Dermis microvascular lymphatic vessel endothelial cell (primary cell): ENCODE measurements at places on chromosomes 13 and 19.

GRCh38 chr19:33324628-33325027 lies 22.3 kb upstream of the CEBPA start:
- DNase-seq = no peak

DNA sequence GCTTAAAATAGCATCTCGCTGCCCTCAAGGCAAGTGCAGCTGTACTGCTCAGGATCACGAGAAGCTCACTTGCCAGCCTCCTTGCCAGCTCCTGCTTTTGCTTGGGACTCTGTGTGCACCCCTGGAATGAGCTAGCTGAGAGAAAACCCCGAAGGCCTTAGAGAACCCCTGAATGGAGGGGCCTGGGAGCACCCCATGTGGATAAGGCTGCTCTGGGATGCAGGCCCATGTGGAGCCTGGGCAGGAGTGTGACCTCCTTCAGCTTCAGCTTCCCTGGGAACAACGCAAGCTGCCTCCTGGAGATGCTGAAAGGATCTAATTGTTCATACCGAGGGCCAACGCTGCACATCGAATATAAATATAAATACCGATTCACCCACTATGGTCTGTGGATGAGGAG lies 109.2 kb downstream of the HSPH1 start:
- DNase-seq = no peak

DNA sequence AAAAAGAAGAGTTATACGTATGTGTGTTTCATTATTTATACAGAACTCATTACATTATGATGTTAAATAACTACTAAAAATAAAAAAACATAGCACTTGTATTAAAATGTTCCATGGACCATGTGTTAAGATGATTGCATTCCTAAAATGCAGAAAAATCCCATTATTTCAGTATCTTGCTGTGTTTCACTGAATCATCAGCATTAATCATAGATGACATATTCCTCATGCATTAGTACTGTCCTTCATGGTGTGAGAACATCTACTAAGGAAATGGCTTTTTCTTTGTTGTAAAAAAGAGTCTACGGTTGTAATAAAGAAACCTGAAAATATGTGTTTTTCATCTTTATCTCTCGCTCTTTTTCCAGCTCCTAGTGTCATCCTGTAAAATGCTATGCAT lies 416.5 kb downstream of the FGF14 start:
- DNase-seq = no peak

- no peak for DNase-seq
Observed at GRCh38 chr13:114031631-114032030, 57.8 kb upstream of the C13orf46 start.

GRCh38 chr13:98324105-98324504 lies 147.0 kb upstream of the RNF113B start:
- no peak for DNase-seq

GRCh38 chr19:35719402-35720162 lies 1.8 kb downstream of the KMT2B start:
- DNase-seq = no peak

GRCh38 chr19:30653646-30654386 lies 281.6 kb downstream of the ZNF536 start:
- DNase-seq = no peak

DNA sequence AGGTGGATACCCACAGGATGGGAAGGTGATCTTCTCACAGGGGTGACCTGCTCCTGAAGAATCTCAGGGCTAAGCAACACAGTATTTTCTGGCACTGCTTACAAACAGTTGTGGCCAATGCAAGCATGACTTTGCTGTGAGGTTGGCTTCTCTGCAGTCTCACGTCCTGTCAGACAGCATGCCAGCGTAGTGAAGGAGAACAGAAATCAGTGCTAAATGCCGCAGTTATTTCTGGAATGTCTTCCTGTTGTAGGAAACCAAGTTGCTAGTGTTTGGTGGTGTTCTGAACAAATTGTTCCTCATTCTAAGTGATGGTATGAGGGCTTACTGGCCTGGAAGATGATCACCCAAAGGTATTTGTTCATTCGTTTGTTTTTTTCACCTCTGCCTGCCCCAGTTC lies 320.1 kb downstream of the MTUS2 start:
- no peak for DNase-seq

DNA sequence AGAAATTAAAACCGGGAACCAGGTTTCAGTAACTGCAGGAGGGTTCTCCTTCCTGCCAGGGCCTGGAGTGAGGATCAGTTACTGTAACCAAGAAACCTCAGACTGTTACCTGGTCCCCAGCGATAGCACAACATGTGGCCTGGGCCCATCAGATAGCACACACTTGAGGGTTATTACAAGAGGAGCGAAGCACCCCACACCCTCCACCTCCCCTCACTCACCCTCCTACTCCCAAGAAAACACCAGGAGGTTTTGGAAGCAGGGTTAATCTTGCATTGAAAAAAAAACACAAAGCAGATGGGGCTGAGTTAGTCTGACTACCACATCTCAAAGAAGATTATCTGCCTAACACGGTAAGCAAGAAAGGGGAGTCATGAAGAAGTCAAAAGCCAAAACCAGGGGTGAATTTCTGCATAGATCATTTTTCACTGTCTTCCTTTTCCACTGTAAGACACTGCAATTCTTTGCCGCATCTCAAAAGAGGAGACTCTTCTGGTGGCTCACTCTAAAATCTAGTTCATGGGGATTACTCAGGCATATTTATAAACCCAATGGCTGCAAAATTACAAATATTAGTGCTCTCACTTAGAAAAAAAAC lies 75.9 kb upstream of the DOCK9 start:
- DNase-seq = no peak

DNA sequence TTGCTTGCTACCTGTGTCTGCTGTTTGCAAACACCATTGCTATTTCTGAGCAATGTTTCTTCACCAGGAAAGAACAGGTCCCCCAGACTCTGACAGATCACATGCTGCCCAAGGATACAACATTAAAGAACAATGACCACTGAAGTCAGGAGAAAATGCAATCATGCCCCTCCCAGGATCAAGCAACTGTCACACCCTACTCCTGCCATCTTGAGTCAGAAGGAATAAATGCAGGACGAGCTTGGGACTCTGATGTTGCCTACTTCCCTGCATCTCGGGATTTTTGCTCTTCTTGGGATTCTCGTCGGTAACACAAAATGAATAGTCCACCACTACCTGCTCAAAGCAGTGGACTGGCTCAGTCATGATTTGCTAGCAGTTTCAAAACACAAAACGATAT lies 490.6 kb downstream of the COG6 start:
- no peak for DNase-seq

DNA sequence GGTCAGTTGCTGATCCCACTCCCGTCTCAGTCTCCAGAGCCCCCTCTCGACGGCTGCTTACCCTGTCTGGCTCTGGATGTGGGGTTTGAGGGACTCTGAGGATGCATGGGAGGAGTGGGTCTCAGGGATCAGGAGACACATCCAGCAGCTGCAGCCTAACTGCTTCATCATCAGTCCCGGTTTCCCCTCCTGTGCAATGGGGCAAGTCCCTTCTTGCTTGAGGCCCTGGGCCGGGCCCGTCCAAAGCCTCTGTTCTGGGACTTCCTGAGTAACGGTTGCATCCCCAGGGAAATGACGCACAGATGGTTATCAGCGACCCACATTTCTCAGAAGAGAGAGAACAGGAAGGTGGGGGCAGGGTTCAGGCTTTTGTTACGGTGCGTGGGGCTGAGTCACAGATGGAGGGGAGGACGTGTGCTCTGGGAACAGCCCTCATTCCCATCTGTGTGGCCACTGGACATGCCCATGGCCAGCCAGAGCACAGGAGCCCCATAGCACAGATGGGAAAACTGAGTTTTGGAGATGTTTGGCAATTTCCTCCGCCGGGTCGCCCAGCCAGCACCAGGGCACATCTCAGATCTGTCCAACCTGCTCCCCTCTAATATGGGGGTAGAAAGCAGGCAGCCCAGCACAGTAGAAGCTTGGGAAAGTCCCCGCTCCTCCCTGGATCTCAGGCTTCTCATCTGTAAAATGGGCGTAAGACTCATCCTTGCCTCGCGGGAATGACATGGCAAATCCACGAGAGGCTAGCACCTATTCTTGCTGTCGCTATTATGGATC lies 19.3 kb downstream of the GNA15 start:
- peak; percentile 100 for DNase-seq

DNA sequence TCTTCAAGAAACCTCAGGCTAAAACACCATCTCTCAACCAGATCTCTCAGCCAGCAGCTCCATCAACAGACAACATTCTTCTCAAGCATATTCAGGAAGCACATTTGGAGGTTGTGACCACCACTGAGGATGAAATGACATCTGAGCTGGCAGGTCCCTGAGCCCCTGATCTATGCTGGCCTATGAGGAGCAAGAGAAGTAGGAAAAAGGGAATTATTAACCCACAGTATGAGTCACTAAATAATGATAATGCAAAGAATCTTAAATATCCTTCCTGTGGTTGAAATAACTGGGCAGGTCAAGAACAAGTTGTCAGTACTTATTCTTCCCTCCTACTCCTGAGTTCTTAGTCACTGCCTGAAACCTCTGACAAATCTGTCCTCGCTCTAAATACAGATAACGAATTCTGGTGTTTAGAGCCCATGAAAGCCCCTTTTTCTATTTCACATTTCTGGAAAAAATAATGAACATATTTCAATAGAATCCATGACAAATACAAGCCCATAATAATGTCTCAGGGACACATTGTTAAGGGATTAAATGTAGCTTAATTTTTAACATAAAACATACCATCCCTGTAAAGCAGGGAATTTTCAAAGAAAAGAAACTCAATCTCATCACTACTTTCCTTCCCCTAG lies 225.8 kb upstream of the IRS2 start:
- DNase-seq = no peak

DNA sequence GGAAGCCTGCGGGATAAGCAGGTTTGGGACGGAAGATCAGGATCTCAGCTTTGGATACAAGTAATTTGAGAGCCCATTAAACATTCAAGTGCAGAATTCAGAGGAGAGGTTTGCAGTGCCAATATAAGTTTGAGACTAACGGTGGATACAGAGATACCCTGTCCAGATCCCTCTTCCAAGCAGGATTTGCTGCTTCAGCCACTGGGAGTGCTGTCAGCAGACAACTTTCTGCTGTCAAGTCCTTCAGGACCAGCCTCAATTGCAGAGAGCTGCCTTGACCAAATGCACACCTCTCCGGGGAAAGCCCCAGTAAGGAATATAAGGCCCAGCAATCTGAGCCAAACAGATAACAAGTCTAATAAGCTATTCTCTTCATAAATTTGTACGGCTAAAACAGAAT lies 46.1 kb upstream of the ZNF780A start:
- DNase-seq = no peak

DNA sequence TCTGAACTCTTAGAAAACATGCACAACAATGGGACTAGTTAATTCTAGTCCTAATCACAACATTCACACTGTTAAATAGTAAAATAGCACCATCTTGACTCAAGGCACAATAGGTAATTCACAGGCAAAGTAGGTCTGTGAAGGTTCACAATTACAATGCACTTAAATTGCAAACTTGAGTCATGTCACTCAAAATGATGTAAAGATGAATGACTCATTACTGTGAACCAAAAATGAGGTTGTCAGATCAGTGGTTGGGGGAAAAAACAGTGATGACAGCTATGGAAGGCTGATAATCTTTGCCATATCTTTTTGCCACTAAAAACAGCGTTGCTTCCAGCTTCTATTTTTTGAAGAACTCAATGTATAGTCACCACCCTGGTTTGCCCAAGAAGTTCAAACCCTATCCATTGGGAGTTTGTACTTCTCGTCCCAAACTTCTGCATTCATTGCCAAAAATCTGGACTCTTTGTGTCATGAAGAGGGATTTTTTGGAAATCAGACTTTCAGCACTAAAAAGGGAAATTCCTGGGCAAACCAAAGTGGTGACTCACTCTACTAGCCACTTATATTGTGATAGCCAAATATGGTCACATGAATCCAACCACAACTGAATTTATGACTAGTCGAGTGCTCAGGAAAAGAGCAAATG lies 200.9 kb upstream of the TMTC4 start:
- peak; percentile 10 for DNase-seq

DNA sequence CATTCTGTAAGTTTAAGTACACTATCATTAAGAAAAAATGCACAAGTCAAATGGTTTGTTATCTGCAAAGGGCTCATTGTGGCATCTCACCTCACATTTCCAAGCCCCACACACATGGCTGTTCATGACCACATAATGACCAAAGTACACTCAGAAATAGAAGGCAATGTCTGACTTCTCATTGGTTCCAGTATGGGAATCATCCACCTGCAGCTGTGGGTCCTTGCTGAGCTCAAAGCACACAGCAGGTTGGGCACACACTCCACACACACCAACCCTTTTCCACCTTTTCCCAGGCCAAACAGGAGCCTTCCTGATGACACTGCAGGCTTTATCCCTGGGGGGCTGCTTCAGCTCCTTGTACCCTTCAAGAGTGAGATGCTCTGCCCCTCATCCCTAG lies 11.8 kb downstream of the CLC start:
- no peak for DNase-seq

GRCh38 chr19:17101686-17102628 lies 26.4 kb downstream of the MYO9B start:
- DNase-seq = no peak

DNA sequence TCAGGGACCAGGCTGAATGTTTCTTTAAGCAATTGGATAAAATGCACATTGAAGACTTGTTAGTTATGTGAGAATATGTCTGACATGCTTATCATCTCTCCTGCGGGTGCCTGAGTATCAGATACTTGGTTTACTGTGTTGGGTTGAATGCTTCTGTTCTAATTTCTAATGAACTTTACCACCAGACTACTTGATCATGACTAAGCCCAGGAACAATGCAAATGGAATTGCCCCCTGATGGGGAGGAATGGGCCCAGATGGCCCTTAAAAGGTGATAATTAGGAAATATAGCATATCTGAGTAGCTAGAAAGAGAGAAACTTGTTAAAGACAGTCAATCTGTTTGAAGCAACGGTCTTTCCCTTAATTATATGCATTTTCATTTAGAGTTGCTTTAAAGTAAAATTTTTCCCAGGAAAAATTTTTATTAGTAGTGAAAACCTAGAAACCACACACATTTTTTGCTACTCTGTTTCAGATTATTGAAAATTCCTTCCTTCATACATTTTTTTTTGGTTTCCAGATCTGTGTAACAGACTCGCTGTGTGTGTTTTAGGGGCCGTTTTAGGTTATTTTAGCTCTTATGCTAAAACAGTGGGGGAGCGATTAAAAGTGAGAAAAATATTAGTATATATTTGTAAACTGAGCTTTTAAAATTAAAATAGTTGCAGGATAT lies 186.6 kb downstream of the TM9SF2 start:
- no peak for DNase-seq

- DNase-seq = no peak
Observed at GRCh38 chr13:51047434-51048165, 63.5 kb downstream of the C13orf42 start.

- no peak for DNase-seq
Observed at GRCh38 chr19:30731591-30731990, 359.4 kb downstream of the ZNF536 start.

GRCh38 chr19:4624733-4625362 lies 14.5 kb upstream of the TNFAIP8L1 start:
- peak; percentile 54 for DNase-seq
